ENCODE measurements at places on chromosomes 1 and 21.

DNA sequence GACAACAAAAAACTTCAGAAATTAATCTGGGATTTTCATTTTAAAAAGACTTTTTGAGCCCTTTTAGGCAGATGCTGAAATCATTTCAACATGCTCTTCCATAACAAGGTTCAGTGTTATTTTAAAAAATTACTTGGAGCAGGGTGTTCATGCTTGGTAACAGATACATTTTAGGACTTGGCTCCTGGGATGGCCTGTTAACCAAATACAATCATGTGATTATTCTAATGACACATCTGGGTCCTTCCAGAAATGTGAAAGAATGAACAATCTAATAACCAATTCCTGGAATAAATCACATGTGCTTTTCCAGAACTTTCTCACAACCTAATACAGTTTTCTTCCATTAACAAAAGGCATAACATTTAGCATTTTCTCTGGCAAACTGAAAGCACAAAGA, 379.8 kb upstream of the RUNX1 start:
- DNase-seq = no peak

GRCh38 chr1:178126741-178127185, 32.9 kb downstream of the RASAL2 start:
- DNase-seq = no peak

GRCh38 chr1:7278045-7278444, 492.8 kb downstream of the CAMTA1 start:
- DNase-seq = no peak

- DNase-seq = no peak
Observed at GRCh38 chr1:53075761-53076163, 13.7 kb downstream of the PODN start.

GRCh38 chr1:44636688-44637598, 37.3 kb downstream of the TMEM53 start:
- no peak for DNase-seq

- no peak for DNase-seq
Observed at GRCh38 chr1:28197682-28198415, 21.4 kb upstream of the PTAFR start.

GRCh38 chr1:7384679-7385078, 386.4 kb upstream of the VAMP3 start:
- no peak for DNase-seq

DNA sequence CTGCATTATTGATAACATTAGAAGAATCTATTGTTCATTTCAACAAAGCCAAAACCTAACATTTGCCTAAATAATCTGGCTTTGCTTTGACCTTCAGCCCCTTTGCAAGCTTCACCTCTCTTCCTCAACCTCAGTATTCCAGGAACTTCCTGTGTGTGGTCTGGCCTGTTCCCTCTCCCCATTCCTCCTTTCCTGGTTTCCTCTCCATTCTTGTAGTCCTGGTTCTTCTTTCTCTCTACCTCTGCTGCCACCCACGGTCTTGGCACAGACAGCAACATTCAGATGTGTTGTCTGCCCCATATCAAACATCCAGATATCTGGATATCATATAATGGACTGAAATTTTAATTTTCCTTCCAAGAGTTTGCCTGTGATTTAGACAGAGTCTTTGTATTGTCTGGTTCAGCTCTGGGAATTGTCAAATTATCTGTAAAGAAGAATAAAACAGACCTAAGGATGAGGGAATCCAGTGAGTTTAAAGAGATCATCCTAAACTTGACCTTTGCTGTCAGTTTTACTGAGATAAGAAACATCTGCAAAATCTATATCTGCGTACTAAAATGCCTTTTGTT, 148.1 kb upstream of the KCTD3 start:
- DNase-seq = no peak

GRCh38 chr1:219518168-219518906, 94.6 kb downstream of the ZC3H11B start:
- no peak for DNase-seq

DNA sequence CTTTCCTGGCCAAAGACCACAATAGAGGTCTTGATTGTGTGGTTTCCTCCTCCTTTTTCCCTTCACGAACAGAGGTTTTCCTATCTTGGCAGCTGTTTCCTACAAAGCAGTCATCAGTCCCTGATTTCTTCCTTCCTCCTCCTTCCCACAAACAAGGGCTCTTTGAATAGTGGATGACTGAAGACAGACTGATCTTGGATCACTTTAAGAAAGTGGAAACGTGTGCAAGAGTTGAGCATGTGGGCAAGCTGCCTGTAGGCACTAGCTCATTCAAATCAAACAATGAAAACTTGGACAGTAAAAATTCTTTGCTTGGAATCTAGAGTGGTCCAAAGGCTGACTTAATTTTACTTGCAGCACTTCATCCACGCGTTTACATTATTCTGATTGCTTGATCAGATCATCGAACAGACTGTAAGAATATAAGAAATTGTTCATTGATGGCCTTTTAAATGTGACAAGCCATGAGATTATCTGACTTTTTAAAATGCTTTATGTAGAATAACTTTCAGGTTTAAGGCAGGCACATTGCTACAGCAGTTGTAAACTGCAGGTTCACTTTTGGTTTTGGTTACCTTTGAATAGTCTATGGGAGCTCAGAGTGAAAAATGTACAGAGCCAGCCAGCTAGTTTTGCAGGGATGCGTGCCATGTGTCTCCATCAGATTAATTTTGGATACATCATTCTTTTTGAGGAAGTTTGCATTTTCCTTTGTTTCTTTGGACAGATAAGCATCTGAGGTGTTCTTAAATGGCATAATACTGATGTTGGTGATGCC, 34.4 kb downstream of the ADGRL2 start:
- DNase-seq = no peak

DNA sequence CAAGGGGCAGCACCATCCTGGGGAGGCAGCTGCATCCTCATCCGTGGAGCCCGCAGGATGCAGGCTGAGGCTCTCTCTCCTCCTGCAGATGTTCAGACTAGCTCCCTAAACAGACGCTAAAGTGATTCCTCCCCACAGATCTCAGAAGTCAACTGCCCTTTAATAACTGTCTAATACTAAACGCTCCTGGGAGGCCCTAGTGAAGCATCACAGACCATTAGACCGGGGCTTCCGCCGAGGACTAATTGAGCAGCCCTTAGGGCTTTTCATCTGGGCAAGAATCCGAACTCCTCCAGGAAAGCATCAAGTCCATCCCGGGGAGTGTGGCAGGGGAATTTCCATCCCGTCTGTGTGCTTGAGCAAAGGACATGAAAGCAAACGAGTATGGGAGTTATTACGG, 40.4 kb downstream of the PRDM16 start:
- DNase-seq = no peak

DNA sequence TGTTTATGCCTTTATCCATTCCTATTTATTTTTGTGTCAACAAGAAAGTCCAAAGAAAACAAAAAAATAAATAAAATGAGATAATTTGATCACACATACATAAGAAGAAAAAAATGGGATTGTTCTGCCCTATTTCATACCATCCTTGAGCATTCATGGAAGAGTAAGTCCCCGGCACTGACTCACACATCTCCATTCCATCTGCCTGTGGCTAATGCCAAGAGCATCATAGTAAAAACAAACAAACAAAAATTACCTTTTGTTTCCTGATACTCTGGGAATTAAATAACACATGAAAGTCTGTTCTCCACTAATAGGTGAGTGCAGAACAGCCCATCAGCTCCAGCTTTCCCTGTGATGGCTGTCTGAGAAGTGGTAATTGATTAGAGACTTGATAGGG, 48.1 kb upstream of the BACE2 start:
- DNase-seq = no peak

GRCh38 chr1:95221306-95221705, 12.7 kb upstream of the RWDD3 start:
- no peak for DNase-seq

- no peak for DNase-seq
Observed at GRCh38 chr1:243256590-243256989, 749 bp downstream of the SDCCAG8 start.

GRCh38 chr1:19926296-19927129, 3.1 kb upstream of the PLA2G2E start:
- DNase-seq = no peak

DNA sequence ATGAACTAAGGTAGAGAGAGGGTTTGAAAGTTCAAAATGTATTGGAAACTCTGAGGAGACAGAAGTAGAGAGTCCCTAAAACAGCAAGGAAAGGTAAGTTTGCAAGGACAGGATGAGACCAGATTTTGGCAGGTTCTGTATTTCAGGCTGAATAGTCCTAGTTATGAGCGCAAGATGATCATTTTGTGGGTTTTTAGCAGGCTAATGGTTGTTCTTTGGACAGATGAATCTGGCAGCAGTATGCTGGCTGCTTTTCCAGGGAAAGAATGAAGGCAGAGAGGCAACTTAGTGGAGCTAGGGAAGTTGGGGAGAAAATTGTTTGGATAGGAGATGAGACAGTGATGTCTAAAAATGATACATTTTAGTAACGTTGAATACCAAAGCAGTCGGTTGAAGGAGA, 243.5 kb upstream of the NRIP1 start:
- DNase-seq = no peak

- DNase-seq = no peak
Observed at GRCh38 chr1:159799446-159799985, 2.6 kb upstream of the FCRL6 start.

DNA sequence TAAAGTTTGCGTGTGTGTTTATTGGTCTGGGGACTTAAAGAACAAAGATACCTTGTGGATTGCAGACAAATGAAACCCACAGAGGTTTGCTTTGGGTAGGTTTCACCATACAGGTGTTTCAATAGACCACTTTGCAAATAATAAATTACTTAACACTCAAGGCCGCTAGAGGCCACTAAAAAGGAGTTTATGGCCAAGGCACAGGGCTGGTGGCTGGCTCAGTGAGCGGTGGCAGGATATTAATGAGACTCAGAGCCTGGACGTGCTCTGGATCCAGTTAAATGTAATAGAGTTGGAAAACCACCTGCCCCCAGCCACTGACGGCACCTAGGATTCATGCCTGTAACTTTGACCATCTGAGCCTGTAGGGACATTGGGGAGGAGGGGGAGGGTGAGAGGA, 44.5 kb downstream of the LRRC38 start:
- DNase-seq = no peak

GRCh38 chr21:31354604-31355443, 10.8 kb upstream of the TIAM1 start:
- peak; percentile 66 for DNase-seq

DNA sequence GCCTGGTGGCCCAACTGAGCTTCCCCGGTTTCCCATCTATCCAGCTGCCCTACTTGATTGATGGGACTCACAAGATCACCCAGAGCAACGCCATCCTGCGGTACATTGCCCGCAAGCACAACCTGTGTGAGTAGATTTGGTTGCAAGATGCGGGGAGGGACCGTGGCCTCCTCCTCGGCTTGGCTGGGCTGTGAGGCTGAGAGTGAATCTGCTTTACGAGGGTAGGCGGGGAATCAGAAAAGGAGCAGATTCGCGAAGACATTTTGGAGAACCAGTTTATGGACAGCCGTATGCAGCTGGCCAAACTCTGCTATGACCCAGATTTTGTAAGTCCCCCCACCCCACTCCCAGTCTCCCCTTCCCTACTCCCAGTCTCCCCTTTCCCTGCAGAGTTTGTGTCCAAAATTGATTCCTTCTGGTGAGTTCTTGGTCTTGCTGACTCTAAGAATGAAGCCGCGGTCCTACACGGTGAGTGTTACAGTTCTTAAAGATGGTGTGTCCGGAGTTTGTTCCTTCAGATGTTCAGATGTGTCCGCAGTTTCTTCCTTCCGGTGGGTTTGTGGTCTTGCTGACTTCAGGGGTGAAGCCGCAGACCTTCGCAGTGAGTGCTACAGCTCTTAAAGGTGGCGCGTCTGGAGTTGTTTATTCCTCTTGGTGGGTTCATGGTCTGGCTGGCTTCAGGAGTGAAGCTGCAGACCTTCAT, 1.5 kb downstream of the GSTM2 start:
- DNase-seq = no peak

GRCh38 chr1:32742199-32742947, 39.8 kb upstream of the SYNC start:
- DNase-seq = no peak
